Mononuclear cell (primary cell): ENCODE measurements at places on chromosomes 2 and 18. TPM values are rescaled to one million over a fixed set of nuclear protein-coding genes. Genes with fewer than 3 reads are reported as not detected.

Gene KIF3C
- total RNA-seq, result 1.7 TPM

Gene C2orf80
- not detected for total RNA-seq

Gene TGFA
- 0.63 TPM for total RNA-seq

Gene ZSWIM2
- not detected for total RNA-seq

Gene GLS
- 256 TPM for total RNA-seq

Gene LHCGR
- total RNA-seq, result not detected

Gene OR6B2
- not detected for total RNA-seq

Gene MORN2
- 1.2 TPM for total RNA-seq

Gene AMER3
- not detected for total RNA-seq

Gene AOX1
- total RNA-seq, result not detected

Gene STK36
- total RNA-seq, result 2.0 TPM

Gene TEKT4
- total RNA-seq, result not detected

Gene DYNAP
- not detected for total RNA-seq

Gene ANKRD12
- total RNA-seq, result 287 TPM

Gene SULT1C4
- 0.21 TPM for total RNA-seq

Gene STPG4
- total RNA-seq, result 1.2 TPM

Gene EHD3
- 8.2 TPM for total RNA-seq

Gene EGR4
- 0.52 TPM for total RNA-seq

Gene PDE1A
- not detected for total RNA-seq

Gene KLHL30
- total RNA-seq, result not detected

Gene PLEKHB2
- 105 TPM for total RNA-seq

Gene FOXI3
- not detected for total RNA-seq

Gene RNF144A
- total RNA-seq, result 22.8 TPM

Gene SIGLEC15
- 0.42 TPM for total RNA-seq

Gene CRYBA2
- total RNA-seq, result not detected

Gene GPR55
- 1.2 TPM for total RNA-seq

Gene TBC1D8
- 11.3 TPM for total RNA-seq

Gene ZNF521
- 1.0 TPM for total RNA-seq

Gene SERPINB12
- not detected for total RNA-seq

Gene DCC
- total RNA-seq, result under 0.01 TPM

Gene MFSD2B
- 1.5 TPM for total RNA-seq

Gene ACMSD
- not detected for total RNA-seq

Gene LIMS4
- 0.10 TPM for total RNA-seq
